ENCODE measurements at places on chromosomes 1 and 21.

GRCh38 chr1:39776400-39776713 is 5.2 kb upstream of the OXCT2 start:
- H3K27me3 ChIP-seq = peaks cover under 1% of the 10 kb centered on the region
- H3K4me3 ChIP-seq = no peak overlapping the region
- DNase-seq = no peak
- H3K4me1 ChIP-seq = no peaks in the 10 kb centered on the region
- no peaks in the 10 kb centered on the region for H3K36me3 ChIP-seq

- H3K27me3 ChIP-seq = no peaks in the 10 kb centered on the region
- H3K4me1 ChIP-seq = no peaks in the 10 kb centered on the region
- DNase-seq = no peak
- no peak overlapping the region for H3K4me3 ChIP-seq
- no peaks in the 10 kb centered on the region for H3K36me3 ChIP-seq
These were observed 53.2 kb downstream of the LACTBL1 start for GRCh38 chr1:22919341-22920025.

DNA sequence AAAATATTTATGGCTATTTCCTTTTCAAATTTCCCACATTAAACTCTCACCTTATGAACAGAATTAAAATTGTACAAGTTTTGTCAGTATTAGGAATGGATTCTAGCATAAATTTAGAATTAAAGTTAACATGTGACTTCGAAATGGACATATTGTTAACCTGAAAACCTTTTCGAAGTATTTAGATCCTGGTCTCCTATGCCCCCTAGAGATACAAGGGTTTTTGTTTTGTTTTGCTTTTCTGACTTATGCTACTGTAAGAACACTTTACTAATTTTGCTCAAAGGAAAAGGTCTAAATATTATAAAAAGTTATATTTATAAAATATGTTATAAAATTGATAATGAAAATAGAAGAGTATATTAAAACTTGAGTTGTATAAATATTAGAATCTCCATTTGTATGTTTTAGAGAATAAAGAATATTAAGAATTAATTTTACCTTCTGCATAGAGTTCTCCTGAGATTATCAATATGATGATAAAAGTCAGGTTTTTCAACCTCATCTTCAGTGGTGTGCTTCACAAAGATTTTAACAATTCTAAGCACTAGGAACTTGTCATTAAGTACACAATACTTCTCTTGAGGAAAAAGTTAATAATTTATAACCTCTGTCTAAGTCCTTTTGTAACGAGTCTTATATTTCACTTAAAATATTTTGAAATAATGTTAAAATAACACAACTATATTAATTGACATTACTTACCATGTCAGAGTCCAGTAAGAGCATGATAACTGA is at the start of gene F13B:
Gene F13B, minus strand, starts transcription at position 542 of the 738 bp plus-strand sequence. Its CDS starts 37 bp downstream, at position 505.
- no peak within 1 kb of the TSS for H3K4me3 ChIP-seq
- no peak within 1 kb of the TSS for H3K27ac ChIP-seq
- no peak for DNase-seq
- H3K4me1 ChIP-seq = no peaks in the 10 kb centered on the region
- H3K27me3 ChIP-seq = no peaks in the 10 kb centered on the region
- H3K36me3 ChIP-seq = no peaks in the 10 kb centered on the region

DNA sequence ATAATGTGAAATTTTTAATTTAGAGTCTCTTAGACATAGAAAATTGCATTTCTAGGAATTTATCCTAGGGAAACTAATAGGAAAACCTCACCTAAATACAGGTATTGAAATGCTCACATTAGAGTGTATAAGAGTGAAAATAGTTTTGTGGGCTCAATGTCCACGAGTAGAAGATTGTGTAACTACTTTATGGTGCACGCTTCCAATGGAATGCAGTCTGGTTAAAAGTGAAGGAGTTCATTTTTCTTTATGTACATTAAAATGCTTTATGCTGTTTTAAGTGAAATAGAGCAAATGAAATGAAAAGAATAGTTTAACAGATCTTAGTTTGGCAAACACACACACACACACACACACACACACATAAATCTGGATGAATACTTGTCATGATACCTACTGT is 278.2 kb downstream of the USP25 start:
- H3K4me3 ChIP-seq = no peak overlapping the region
- no peaks in the 10 kb centered on the region for H3K27me3 ChIP-seq
- DNase-seq = no peak
- H3K27ac ChIP-seq = no peak overlapping the region

GRCh38 chr1:145858238-145858900 is 512 bp downstream of the PIAS3 start:
- H3K4me1 ChIP-seq = peaks cover 19% of the 10 kb centered on the region
- H3K4me3 ChIP-seq = peak overlapping the region; percentile 78
- DNase-seq = no peak
- H3K36me3 ChIP-seq = peaks cover 35% of the 10 kb centered on the region
- H3K27ac ChIP-seq = peak overlapping the region; percentile 90

DNA sequence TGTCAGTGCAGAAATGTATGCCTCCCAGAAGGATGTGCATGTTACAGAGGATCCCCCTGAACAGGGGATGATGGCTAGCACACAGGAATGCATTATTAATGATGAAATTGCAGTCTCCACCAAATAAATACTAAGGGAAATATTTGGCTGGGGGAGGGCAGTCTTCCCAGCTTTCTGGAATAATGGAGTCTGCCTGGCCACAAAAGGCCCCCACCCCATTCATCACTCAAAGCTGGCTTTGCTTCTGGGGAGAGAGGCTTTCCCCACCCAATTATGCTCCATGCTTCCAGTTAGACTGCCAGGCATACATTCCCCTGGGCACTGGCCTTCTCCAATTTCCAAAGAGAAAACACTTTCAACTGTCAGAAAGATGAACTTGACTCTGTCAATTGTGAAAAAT is 302.7 kb downstream of the SIPA1L2 start:
- H3K4me1 ChIP-seq = no peaks in the 10 kb centered on the region
- no peak overlapping the region for H3K4me3 ChIP-seq
- no peak for DNase-seq

DNA sequence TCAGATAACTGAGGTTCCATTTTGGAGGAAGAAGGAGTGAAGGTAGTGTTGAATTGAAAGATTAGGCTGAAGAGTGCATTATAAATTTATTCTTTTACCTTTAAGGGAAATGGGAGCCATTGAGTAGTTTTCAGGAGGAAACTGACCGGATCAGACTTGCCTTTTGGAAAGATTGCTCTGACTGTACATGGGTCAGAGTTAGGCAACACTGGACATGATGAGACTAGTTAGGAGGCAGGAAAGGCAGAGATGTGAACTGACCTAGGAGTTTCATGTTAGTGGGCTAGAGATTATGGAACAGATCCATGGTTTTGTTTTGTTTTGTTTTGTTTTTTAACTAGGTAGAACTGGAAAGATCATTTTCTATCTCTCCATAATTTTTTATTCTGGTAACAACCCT is 78.2 kb downstream of the SNX7 start:
- H3K27me3 ChIP-seq = no peaks in the 10 kb centered on the region
- no peak overlapping the region for H3K27ac ChIP-seq
- DNase-seq = no peak
- no peaks in the 10 kb centered on the region for H3K4me1 ChIP-seq
- H3K36me3 ChIP-seq = no peaks in the 10 kb centered on the region
- H3K4me3 ChIP-seq = no peak overlapping the region

- no peaks in the 10 kb centered on the region for H3K36me3 ChIP-seq
- H3K4me3 ChIP-seq = no peak overlapping the region
- no peaks in the 10 kb centered on the region for H3K27me3 ChIP-seq
- H3K4me1 ChIP-seq = peaks cover 7% of the 10 kb centered on the region
- H3K27ac ChIP-seq = peak overlapping the region; percentile 40
- DNase-seq = no peak
These were observed 39.1 kb upstream of the GBP5 start for GRCh38 chr1:89311757-89312156.

- H3K4me3 ChIP-seq = no peak overlapping the region
- H3K4me1 ChIP-seq = no peaks in the 10 kb centered on the region
- no peaks in the 10 kb centered on the region for H3K27me3 ChIP-seq
- no peak overlapping the region for H3K27ac ChIP-seq
- H3K36me3 ChIP-seq = no peaks in the 10 kb centered on the region
These were observed 5.7 kb upstream of the VANGL2 start for GRCh38 chr1:160394673-160395072.

- H3K27ac ChIP-seq = peak overlapping the region; percentile 88
- DNase-seq = peak; percentile 42
- H3K27me3 ChIP-seq = no peaks in the 10 kb centered on the region
- H3K36me3 ChIP-seq = no peaks in the 10 kb centered on the region
- H3K4me1 ChIP-seq = peaks cover 46% of the 10 kb centered on the region
These were observed 16.6 kb downstream of the MYOG start for GRCh38 chr1:203069030-203069747.

DNA sequence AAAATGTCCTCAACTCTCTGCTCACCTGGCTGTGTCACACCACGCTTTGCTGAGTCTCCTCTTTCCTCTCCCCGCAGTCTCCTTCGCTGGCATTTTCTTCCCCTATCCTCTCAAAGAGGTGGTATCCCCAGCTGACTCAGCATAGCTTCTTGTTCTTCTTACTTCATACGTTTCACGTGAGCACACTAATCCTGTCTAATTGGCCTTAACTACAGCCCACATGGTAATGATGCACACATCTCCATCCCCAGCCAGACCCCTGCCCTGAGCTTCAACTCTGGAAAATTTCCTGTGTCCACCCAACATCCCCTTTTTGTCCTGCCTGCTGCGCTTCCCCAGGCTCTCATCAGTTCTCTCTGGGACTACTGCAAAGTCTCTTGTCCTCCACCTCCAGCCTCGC is 169.8 kb downstream of the TTLL7 start:
- H3K27me3 ChIP-seq = no peaks in the 10 kb centered on the region
- H3K36me3 ChIP-seq = no peaks in the 10 kb centered on the region
- no peak overlapping the region for H3K4me3 ChIP-seq
- DNase-seq = no peak
- no peaks in the 10 kb centered on the region for H3K4me1 ChIP-seq

- no peak overlapping the region for H3K27ac ChIP-seq
- no peaks in the 10 kb centered on the region for H3K36me3 ChIP-seq
- no peaks in the 10 kb centered on the region for H3K4me1 ChIP-seq
- H3K27me3 ChIP-seq = peaks cover 33% of the 10 kb centered on the region
- DNase-seq = no peak
These were observed 413.6 kb upstream of the ESRRG start for GRCh38 chr1:217136895-217137205.

GRCh38 chr21:35476621-35477395 is 427.7 kb upstream of the RUNX1 start:
- H3K4me3 ChIP-seq = no peak overlapping the region
- no peak overlapping the region for H3K27ac ChIP-seq
- no peaks in the 10 kb centered on the region for H3K36me3 ChIP-seq

DNA sequence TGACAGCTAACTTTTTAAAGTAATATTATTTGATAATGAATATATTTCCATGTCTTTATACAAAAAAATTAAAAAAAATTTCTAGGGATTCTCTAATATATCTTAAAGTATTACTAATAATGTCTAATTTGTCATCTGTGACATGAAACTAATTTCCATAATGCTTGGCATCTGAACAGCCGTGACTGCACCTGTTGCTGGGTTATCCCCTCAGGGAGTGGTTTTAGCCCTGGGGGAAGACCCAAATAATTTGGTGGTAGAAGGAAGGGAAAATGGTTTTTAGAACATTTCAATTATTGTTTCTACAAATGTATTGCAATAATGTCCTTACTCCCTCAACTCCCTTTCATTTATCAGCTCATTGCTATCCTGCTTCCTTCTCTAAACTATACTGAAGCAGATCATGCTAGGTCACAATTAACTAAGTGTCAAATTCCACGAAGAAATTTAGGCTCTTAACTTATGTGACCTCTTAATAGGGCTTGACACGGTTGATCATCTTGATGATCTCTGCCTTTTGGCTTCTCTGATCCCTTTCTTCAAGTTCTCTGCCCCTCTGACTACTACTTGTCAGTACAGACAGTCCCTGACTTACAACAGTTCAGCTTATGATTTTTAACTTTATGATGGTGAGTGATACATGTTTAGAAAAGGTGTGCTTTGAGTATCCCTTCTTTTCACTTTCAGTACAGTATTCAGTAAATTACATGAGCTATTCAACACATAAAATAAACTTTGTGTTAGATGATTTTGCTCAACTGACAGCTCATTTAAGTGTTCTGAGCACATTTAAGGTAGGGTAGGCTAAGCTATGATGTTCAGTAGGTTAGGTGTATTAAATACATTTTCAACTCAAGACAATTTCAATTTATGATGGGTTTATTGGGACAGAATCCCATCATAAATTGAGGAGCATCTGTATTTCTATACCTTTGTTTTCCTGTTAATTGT is 26.4 kb upstream of the DPH5 start:
- H3K27me3 ChIP-seq = no peaks in the 10 kb centered on the region
- no peaks in the 10 kb centered on the region for H3K36me3 ChIP-seq
- H3K4me1 ChIP-seq = no peaks in the 10 kb centered on the region
- DNase-seq = no peak
- no peak overlapping the region for H3K4me3 ChIP-seq

DNA sequence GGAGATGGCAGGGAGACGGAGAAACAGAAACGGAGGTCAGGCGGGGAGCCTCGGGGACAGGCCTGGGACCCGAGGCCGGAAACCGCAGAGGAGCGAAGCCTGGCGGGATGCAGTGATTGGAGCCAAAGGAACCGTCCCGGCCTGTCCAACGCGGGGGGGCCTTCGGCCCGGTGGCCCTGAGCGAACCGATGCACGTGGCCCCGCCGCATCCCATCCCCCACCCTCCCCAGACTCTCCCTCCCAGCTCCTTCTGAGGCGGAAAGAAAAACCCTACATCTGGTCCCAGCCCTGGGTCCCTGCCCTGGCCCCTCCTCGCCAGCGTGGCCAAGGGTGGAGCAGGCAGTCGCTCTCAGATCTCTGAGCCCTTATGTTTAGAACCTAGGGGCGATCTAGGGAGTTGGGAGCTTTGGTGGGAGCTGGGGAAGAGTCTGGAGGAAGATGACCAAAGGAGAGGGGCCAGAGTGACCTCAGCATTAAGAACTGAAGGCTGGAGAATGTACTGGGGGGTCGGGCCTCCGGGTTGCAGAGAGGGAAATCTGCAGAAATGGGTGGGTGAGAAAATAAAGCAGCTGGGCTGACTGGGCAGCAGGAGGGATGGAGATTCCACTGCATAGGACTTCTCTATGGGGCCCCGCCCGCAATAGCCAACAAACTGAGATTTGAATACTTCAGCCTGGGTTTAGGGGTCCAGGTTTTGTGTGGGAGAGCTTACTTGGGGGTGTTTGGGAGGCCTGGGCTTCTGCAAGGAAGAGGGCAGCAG is 1.5 kb upstream of the CRABP2 start:
- H3K27me3 ChIP-seq = peaks cover 35% of the 10 kb centered on the region
- peak; percentile 51 for DNase-seq
- peaks cover 28% of the 10 kb centered on the region for H3K4me1 ChIP-seq
- H3K27ac ChIP-seq = peak overlapping the region; percentile 66

DNA sequence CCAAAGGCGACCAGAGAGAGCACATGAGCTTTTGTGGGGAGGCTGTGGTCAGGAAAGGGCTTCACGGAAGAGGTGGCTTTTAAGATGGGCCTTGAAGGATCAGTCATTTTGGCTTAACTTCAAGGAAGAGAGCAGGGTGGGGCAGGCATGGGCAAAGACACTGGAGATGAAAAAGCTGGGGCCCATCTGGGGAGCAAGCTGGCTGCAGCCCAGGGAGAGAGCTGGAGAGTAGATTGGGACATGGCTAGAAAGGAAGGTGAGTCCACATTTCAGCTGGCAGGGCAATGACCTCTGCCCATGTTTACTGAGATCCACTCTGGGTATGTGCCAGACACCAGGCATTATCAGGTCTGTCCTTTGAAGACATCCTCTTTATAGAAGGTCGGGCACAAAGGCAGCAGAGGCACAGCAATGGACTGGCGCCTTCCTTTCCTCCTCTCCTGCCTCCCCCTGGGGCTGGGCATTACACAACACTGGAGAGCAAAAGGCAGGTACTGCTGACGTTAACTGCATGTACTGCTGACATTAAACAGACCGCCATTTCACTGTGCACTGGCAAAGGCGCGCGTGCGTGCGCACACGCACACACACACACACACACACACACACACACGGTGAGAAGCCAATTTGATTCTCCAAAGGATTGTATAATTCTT is 2.2 kb upstream of the UBXN10 start:
- no peak for DNase-seq
- peaks cover 12% of the 10 kb centered on the region for H3K4me1 ChIP-seq
- H3K27me3 ChIP-seq = peaks cover 38% of the 10 kb centered on the region
- H3K27ac ChIP-seq = no peak overlapping the region
- H3K4me3 ChIP-seq = no peak overlapping the region
